GM03348 (cell line): ENCODE measurements at places on chromosomes 16 and 17.

- DNase-seq: no peak
Observed at GRCh38 chr16:78972986-78973385, 627.6 kb downstream of the MAF start.

- DNase-seq: peak; percentile 39
Observed at GRCh38 chr17:50055055-50055425, 870 bp upstream of the ITGA3 start.

DNA sequence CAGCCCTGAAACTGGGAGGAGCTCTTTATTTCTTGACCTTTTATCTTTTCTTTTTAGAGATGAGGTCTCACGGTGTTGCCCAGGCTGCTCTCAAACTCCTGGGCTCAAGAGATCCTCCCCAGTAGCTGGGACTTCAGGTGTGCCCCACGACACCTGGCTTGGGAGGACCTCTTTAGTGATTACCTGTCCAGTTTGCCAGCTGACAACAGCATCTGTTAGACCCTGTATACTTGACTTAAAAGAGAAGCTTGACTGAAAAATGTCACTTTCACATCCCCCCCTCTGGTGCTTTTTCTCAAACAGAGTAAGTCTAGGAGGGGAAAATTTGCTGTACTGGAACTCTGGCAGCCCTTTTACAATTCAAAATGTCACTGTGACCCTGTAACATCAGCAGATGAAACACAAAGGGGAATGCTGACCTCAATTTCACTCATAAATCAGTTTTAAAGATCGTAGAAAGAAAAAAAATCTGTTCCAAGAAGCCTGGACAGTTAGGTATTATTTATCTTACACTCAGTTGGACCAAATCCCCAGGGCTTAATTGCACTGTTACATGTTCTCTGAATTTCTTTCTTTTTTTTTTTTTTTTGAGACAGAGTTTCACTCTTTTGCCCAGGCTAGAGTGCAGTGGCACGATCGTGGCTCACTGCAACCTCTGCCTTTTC is 1.8 kb upstream of the ERN1 start:
- no peak for DNase-seq

DNA sequence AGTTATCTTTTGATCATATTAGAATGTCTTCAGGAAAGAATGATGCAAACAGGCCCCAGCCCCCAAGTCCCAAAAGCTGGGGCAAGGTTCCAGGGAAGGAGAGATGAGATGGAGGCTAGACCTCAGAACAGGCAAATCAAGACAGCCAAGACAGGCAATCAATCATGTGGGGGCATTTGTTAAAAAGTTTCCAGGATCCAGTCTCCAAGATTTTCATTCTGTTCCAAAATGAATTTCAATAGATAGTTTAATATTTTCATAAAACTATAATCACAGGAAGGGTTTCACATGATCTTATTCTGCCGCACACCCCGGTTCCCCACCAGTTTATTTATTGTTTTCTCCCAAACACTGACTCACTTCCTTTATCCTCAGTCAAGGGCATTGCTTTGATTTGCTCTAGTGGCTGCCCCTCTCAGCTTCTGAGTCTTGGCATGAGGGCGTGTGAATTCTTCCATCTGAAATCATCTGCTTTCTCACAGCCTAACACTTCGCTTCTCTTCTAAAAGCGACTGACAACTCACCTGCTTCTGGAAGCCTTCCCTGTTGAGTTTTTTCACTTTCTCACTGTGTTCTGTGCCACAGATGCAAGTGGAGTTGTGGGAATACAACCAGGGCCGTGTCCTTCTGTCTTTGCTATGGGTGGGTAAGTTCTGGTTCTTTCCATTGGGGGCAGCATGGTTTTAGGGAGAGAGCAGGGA is 12.2 kb upstream of the TERF2 start:
- peak; percentile 73 for DNase-seq

DNA sequence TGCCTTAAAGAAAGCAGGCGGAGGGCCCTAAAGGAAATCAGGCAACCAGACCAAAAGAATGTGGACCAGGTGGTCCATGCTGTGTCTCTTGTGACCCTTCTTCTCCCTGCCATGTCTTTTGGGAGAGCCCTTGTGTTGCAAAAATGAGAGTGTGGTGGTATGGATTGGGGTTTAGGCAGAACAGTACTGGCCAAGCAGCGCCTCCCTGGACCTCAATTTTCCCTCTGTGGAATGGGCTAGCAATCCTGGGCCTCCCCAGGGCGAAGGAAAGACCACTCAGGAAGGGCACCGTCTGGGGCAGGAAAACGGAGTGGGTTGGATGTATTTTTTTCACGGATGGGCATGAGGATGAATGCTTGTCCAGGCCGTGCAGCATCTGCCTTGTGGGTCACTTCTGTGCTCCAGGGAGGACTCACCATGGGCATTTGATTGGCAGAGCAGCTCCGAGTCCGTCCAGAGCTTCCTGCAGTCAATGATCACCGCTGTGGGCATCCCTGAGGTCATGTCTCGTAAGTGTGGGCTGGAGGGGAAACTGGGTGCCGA is 7.6 kb upstream of the NLRC5 start:
- DNase-seq: no peak

GRCh38 chr17:58702045-58702476 is 9.7 kb downstream of the RAD51C start:
- no peak for DNase-seq

DNA sequence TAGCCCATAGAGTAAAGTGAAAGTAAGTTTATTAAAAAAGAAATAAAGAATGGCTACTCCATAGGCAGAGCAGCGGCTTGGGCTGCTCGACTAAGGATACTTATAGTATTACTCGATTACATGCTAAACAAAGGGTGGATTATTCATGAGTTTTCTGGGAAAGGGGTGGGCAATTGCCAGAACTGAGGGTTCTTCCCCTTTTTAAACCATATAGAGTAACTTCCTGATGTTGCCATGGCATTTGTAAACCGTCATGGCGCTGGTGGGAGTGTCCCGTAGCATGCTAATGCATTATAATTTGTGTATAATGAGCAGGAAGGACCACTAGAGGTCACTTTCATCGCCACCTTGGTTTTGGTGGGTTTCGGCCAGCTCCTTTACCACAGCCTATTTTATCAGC is 13.3 kb upstream of the GAS7 start:
- DNase-seq: no peak

GRCh38 chr16:82741073-82741615 is 114.4 kb downstream of the CDH13 start:
- no peak for DNase-seq

- no peak for DNase-seq
Observed at GRCh38 chr17:49106321-49107210, 26.0 kb upstream of the B4GALNT2 start.

DNA sequence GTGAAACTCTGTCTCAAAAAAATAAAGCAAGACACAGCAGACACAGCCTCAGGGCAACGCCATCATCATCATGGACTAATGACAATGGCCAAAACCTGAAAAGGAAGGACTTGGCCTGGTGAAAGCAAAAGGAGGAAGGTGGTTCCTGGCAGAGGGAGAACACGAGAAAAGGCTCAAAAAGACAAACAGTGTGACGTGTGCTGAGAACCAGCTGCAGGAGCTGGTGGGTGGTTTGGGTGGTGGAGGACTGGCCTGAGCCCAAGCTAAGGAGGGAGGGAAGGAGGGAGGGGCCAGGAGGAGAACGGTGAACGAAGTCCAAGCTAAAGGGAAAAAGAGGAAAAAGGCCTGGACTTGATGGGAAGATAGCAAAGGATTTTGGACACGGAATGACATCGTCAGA is 85.1 kb downstream of the SLC39A11 start:
- no peak for DNase-seq

DNA sequence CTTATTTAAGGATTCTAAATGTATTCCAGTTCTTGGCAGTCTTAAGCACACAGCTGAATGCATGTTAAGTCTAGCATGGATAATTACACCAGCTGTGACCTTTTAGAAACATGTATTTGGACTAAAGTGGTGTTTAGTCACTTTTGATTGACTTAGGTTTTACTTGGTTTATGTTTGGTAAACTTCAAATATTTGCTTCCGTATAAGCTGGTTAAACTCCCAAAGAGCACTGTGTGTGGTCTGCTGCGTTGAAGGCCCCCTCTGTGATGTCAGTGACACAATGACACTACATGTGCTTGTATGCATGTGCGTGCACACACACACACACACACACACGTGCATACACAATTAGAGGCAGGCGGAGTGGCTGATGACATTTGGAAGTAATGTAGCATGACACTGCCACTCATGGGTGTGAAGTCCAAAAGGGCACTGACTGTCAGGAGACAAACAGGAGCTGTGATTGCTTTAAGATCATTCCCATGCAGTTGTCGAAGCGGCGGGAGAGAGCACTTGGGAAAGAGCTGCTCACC is 156.1 kb upstream of the CDH13 start:
- DNase-seq: no peak

- no peak for DNase-seq
Observed at GRCh38 chr16:67242138-67242730, 5.0 kb downstream of the FHOD1 start.

DNA sequence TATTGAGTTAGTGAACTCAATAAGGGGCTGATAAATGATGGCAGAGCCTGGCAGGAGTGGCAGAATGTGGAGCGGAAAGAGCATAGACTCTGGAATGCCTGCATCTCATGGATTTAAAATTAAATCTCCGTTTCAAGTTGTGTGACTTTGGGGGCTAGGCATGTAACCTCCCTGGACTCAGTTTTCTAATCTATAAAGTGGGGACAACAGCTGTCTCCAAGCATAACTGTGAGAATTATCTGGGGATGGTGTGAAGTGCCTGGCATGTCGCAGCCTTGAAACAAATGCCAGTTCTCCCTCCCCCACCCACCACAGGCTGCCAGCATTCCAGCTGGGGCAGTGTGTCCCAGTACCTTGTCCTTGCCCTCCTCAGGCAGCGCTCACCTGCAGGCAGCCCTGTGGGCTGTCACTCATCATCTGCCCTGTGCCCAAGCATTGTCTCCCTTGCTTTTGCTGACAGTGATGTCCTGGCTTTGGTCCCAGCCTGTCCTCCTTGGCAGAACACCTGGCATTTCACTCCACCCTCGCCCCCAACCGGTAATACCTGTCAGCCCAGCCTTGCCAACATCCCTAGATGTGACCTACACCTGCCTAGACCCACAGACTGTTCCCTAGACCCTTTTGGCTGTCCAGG is 129.6 kb downstream of the MRM1 start:
- DNase-seq: no peak

GRCh38 chr16:53220585-53220984 is 165.8 kb downstream of the CHD9 start:
- peak; percentile 24 for DNase-seq

DNA sequence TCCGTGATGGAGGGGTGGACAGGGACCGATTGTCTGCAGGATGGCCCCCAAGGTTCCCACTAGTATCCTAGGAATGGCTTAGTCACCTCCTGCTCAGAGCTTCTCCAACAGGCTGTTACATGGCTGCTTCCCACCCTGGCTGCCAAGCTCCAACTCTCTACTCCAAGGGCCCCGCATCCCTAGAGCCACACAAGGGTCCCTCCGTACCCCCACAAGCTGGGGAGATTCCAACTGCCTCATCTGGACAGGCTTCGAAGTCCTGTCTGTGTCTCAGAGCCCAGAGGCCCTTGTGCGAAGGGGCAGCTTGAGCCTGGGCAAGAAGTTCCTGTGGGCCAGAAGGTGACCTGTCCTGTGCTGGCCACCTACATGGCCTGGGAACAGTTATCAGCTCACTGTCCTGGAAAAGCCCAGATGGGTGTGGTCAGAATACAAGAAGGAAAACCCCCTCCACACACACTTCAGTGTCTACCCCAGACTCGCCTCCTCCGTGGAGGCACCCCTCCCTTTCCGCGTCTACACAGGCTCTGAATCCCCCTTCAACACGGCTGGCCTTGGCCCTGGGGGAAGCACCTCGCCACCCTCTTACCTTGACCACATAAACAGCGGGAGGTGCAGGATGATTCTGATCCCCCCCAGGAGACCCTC is 586 bp downstream of the MEAK7 start:
- peak; percentile 68 for DNase-seq

- DNase-seq: no peak
Observed at GRCh38 chr17:44389281-44389680, at the start of gene ITGA2B. Gene ITGA2B, minus strand, starts transcription at chr17:44389649. Its CDS starts 176 bp downstream, at chr17:44389473.

- DNase-seq: no peak
Observed at GRCh38 chr17:40303009-40303657, 5.8 kb upstream of the RARA start.

DNA sequence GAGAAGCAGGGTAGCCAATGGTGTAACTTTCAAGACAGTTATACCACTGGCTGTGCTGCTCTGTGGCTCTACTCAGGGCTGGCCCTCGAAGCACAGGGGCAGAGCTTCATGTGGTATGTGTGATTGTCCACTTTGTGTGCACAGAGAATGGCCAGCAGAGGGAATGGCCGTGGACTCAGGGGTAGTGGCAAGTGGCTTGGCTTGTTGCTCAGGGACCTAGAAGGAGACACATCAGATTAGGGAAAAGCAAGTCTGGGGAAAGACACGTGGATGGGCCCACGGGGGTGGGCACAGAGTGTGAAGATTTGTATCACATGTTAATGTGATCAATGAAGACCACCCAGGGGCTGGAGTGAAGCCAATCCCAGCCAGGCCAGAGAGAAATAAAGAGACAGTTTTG is 20.0 kb upstream of the XYLT2 start:
- DNase-seq: no peak

DNA sequence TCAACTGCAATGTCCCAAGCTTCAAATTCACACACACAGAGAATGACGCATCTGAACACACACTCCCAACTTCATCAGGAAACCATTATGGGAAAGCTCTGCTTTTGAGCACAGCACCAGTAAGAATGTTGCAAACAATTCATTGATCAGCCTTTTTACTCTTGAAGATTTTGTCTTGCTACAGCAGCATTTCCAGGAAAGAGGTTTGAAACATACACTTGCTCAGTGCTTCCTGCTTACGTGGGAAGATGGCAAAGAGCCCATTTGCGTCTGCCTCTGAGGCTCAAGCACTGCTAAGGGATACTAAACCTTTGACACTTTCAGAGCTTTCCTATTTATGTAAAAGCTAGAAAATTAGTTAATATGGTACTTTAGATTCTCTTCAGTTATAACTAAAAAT is 77.2 kb upstream of the MON1B start:
- no peak for DNase-seq

DNA sequence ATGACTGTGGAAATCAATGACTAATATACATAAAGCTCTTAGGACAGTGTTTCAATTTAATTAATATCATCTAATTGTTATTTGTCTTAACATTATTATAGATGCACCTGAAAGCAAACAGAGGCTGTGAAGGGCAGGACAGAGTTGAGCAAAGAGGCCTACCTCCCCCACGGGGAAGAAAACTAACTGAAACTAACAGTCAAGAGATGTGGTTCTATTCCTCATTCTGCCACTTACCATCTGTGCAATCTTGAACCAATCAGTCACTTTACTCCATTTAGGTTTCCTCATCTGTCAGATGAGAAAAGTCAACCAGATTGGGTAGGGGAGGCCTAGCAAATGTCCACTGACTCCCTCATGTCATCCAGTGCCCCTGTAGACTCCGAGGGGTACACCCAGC is 59.1 kb downstream of the C17orf67 start:
- DNase-seq: no peak

- peak; percentile 23 for DNase-seq
Observed at GRCh38 chr17:12386225-12386624, 279.5 kb upstream of the MYOCD start.
